ENCODE measurements at places on chromosomes 16 and 17.

- DNase-seq = no peak
Measured at GRCh38 chr17:68903286-68903685, 51.9 kb downstream of the ABCA8 start.

DNA sequence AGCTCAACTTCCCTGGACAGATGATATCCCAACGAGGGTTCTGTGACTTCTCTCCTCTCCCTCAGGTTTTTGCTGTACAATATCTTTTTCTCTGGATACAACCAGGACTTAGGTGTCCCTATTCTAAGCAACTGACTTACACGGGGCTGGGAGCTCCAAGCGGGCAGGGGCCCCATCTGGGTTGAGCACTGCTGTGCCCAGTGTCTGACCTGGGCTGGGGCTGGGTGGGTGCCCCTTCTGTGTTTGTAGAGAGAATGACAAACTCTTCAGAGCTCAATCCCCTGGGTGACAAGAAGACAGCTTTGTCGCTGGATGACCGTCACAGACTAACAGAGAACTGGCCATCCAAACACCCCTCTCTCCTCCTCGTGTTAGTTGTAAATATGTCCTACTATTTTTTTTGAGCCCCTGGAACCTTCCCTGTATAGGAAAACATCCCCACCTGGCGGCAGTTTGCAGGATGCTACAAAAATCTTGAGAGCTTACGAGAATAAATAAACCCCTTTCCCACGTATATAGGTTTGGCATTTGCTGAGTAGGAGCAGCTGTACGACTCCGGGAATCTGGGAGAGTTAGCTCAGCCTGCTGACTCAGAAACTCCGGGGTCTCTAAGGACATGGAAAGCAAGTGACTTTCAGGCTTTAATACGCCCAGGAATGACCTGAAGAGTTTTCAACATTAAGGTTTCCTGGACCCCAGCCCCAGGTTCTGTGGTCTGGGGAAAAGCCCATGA, 23.7 kb upstream of the RCVRN start:
- no peak for DNase-seq

- DNase-seq = no peak
Measured at GRCh38 chr17:42198897-42199296, 4.6 kb upstream of the GHDC start.

- DNase-seq = no peak
Measured at GRCh38 chr17:38591759-38592241, 14.0 kb downstream of the SRCIN1 start.

All from NCI-H2029 treated with DMSO at 0.1 percent for 48 hours (cell line).